ENCODE measurements at places on chromosomes 2 and 18. TPM values are rescaled to one million over a fixed set of nuclear protein-coding genes. Genes with fewer than 3 reads are reported as not detected.

Gene TYMS
- 9.7 TPM for total RNA-seq

Gene EMILIN2
- 15.0 TPM for total RNA-seq

GRCh38 chr2:128754246-128754724, 435.6 kb upstream of the HS6ST1 start:
- no peak overlapping the region for H3K4me3 ChIP-seq
- peaks cover 16% of the 10 kb centered on the region for H3K27me3 ChIP-seq
- DNase-seq, result no peak

DNA sequence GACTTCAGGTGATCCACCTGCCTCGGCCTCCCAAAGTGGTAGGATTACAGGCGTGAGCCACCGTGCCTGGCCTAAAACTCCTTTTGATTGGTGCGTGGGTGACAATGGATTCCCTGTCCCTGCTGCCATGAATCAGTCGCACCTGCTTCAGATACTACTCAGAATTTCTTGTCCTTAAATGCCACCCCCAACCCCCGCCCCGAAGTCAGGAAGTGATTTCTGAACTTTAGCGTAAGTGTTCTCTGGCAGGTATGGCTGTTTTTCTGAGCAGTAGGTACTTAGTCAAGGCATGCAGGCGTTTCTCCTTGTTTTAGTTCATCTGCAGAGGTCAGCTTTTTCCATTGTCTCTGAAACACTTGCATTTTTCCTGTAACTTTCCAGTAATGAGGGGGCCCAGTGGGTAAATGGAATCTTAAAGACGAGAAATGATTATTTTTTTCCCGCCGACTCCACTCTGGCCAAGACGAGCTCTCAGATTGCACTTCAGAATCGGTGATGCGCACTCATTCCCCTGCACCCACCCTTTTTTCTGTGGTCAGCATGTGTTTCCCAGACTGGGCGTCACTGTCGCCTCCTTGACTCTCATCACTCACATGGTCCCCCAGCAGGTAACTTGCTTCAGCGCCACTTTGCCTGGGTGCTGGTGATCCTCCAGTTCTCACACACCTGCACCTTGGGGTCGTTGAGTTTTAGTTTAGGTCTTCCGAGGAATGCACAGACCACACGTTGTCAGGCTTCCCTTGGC, 179.7 kb downstream of the GBX2 start:
- no peak overlapping the region for H3K4me3 ChIP-seq
- H3K36me3 ChIP-seq, result no peaks in the 10 kb centered on the region
- H3K4me1 ChIP-seq, result no peaks in the 10 kb centered on the region
- peaks cover 17% of the 10 kb centered on the region for H3K27me3 ChIP-seq
- H3K27ac ChIP-seq, result no peak overlapping the region
- DNase-seq, result no peak

DNA sequence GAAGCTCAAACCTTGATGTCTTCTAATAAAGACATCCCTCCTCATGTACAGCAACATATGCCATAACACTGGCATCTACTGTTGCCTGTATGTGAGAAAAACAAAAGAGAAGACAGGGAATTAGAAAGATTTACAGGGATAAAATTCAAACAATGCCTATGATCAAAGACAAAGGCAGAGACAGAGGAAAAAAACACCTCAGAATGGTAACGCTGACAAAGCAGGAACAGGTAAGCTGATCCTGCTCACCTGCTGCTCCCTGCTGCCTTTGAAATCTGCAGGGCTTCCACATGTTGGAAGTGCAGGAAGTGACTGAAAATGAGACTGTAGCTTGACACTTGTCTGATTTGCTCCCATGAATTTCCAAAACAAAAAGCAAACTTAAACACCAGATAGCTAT, 90.2 kb upstream of the DNAJC10 start:
- H3K4me1 ChIP-seq, result no peaks in the 10 kb centered on the region
- no peaks in the 10 kb centered on the region for H3K27me3 ChIP-seq
- DNase-seq, result no peak
- no peaks in the 10 kb centered on the region for H3K36me3 ChIP-seq
- H3K4me3 ChIP-seq, result no peak overlapping the region

Gene GRHL1
- 0.43 TPM for total RNA-seq

DNA sequence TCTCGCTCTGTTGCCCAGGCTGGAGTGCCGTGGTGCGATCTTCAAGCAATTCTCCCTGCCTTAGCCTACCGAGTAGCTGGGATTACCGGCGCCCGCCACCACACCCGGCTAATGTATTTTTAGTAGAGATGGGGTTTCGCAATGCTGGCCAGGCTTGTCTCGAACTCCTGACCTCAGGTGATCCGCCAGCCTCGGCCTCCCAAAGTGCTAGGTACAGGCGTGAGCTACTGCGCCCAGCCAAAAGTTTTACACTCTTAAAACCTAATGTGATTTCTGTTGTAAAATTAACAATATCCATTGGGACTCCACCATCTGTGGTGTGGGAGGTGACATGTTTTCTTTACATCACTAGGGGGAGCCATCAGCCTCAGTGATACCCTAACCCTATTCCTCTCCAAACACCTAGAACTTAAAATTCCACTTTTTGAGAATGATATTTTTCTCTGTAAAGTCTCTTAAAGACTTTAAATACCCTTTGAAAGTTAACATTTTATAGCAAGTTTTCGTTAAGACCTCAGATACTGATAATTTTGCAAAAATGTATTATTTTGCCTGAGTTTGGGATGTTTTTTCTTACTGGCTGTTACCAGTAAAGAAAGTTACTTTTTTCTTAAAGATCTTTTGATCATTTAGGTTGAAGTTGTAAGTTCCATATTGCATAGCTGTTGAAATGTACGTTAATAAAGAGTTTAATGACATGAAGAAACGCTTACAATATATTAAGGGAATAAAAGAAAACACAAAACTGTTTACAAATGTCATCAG, 11.6 kb upstream of the EIF2AK2 start:
- no peak overlapping the region for H3K27ac ChIP-seq
- no peaks in the 10 kb centered on the region for H3K36me3 ChIP-seq
- no peaks in the 10 kb centered on the region for H3K4me1 ChIP-seq
- H3K4me3 ChIP-seq, result no peak overlapping the region
- peak; percentile 11 for DNase-seq

DNA sequence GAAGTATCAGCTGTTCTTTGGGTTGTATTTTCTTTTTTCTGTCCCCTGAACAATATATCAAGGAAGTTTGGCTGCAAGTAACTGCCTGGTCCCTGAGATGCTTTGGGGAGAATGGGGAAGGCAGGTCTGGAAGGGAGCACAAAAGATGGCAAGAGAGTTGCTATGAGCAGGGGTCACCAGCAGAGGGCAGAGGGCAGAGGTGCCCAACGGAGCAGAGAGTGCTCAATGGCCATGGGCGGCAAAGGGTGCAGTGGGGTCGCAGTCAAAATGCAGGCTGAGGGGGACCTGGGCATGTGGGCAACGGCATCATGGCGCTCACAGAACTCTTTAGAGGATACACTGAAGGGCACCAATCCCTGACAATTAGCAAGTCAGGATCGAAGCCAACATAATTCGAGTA, 107.7 kb upstream of the ATP8B1 start:
- H3K36me3 ChIP-seq, result no peaks in the 10 kb centered on the region
- no peaks in the 10 kb centered on the region for H3K4me1 ChIP-seq
- DNase-seq, result no peak
- H3K27me3 ChIP-seq, result no peaks in the 10 kb centered on the region
- no peak overlapping the region for H3K27ac ChIP-seq

Gene CTLA4
- total RNA-seq, result 14.8 TPM

DNA sequence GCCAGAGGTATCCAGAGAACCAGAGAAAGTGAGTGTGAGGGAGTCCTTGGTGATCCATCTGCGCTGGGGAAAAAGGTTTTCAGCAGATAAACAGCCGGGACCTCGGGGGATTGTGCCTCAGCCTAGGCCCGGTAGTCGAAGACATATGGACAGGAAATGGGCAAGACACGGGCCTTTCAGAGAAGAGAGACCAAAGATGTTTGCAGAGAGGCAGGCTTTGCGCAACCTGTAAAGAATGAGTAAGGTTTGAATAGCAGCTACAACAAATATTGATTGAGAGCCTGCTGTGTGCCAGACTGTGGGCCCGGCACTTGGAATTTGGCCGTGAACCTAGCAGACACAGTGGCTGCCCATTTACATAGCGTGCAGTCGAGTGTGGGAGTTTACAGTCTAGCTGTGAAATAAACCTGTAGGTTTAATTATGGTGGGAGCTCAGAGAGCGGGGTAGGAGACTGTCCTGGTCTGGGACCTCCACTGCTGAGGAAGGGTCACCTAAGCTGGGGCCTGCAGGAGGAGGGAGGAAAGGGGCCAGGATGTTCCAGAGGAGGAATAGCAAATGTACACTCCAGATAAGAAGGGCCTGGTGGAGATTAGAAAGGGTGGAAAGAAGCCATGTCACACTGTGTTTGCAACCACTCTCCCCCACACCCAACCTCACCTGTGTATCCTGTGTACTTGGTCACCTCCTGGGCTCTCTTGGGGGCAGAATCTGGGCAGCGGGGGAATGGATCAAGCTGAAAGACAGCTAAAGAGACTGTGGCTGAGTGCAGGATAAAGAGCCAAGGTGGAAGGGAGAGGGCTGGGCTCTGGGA, 3.0 kb downstream of the SH2D6 start:
- H3K36me3 ChIP-seq, result no peaks in the 10 kb centered on the region
- no peak overlapping the region for H3K27ac ChIP-seq
- no peaks in the 10 kb centered on the region for H3K27me3 ChIP-seq
- DNase-seq, result no peak

Gene GALM
- 15.6 TPM for total RNA-seq

Gene ATOH8
- not detected for total RNA-seq

GRCh38 chr2:217797165-217797564, 205.6 kb downstream of the TNS1 start:
- no peaks in the 10 kb centered on the region for H3K36me3 ChIP-seq
- DNase-seq, result no peak
- H3K4me1 ChIP-seq, result no peaks in the 10 kb centered on the region

Gene PID1
- not detected for total RNA-seq

DNA sequence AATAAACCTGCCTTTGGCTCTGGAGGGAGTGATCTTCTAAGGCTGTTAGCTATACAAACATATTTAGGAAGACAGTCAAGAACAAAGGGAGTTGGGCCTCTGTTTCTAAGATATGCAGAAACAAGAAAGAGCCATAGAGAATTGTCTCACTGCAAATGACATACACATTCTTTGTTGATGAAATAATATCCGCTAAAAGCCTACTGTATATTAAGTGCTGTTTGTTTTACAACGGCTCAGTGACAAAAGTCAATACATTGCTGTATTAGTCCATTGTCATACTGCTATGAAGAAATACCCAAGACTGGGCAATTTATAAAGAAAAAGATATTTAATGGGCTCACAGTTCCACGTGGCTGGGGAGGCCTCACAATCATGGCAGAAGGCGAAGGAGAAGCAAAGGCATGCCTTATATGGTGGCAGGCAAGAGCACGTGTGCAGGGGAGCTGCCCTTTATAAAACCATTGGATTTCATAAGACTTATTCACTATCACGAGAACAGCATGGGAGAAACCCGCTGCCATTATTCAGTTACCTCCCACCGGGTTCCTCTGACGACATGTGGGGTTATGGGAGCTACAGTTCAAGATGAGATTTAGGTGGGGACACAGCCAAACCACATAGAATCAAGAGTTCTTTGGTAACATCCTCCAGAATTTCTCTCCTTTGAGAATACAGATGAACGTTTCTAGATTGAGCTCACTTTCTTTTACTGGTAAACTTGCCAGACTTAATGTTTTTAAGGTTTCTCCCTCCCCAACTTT, 157.8 kb downstream of the PIK3C3 start:
- DNase-seq, result no peak
- H3K27me3 ChIP-seq, result peaks cover 2% of the 10 kb centered on the region
- H3K27ac ChIP-seq, result no peak overlapping the region
- H3K4me3 ChIP-seq, result no peak overlapping the region
- H3K4me1 ChIP-seq, result no peaks in the 10 kb centered on the region

DNA sequence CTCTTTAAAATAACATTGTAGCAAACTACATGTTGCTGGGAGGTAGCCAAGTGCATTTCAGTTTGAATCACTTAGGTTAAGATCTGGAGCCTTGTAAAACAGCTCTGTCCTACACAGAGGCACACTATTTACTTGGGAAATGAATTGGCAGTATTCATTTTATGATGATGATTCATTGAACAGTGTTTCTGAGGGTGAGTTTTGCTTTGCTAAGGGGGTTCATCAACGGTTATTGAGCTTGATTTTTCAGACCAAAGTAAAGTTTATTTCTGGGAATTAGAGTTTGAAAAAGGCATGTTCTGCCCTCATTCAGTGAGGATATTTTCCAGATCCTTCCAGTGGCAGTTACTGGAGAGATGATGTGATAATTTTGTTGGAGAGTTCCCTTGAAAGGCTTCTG, 55.6 kb downstream of the CCDC85A start:
- H3K4me1 ChIP-seq, result no peaks in the 10 kb centered on the region
- DNase-seq, result no peak
- no peaks in the 10 kb centered on the region for H3K36me3 ChIP-seq
- H3K27ac ChIP-seq, result no peak overlapping the region
- no peaks in the 10 kb centered on the region for H3K27me3 ChIP-seq
- H3K4me3 ChIP-seq, result no peak overlapping the region

DNA sequence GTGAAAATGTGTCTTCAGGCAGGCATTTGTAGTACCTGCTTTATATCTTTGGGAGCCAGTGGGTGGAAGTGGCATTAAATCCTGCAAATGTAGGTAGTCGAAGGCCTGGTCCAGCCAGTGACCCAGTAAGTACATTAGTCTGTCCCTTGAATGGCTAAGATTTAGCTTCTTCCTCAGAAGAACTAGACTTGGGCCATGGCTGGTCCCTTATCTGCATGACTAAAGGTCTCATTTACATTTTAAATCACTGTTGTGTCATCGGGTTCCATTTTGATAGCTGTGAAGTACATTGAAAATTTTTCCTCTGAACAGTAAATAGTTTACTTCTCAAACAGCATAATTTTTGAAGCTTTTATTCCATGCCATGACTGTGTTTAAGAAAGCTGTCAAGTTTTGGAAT, 438.4 kb upstream of the KLHL29 start:
- H3K4me1 ChIP-seq, result no peaks in the 10 kb centered on the region
- H3K27ac ChIP-seq, result no peak overlapping the region
- DNase-seq, result no peak
- H3K27me3 ChIP-seq, result no peaks in the 10 kb centered on the region

Gene CDC42EP3
- 37.6 TPM for total RNA-seq

DNA sequence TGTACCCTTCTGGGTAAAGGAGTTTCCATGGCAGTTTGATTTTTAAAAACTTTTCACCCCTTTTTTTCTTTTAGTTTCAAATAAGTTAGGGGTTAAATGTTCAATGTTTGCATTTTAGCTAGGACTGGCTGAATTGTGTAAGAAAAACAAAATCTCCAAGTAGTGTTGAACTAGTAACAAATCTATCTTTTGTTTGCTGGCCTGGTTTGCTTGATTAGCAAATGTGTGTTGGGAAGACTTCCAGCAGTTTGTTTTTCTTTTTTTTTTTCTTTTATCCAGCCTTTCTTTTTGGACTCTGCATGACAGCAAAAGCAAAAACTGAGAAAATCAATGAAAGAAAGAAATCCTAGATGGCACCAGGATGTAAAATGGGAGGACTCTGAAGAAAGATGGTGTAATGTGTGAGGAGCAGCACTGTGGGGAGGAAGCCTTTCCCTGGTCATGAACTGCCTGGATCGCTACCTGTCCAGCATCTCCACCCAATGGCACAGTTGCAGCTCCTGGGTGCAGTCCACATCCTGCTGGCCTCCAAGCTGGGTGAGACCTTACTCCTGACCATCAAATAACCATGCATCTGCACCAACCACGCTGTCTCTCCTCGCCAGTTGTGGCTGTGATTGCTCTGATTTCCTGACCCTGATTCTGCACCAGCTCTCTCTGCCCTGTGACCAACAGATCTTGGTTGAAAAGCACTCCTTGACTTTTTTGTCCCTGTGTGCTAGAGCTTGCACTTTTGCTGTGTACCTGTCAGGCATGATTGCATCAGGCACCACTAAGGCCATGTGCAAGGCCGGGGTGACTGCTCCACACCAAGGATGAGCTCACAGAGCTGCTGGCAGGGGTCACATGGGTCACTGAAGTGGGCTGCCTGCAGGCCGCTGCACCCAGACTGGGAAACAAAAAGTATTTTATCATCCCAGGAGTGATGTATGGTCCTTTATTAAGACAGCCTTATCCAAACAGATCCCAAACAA, 71.2 kb upstream of the ZNF236 start:
- no peaks in the 10 kb centered on the region for H3K4me1 ChIP-seq
- H3K36me3 ChIP-seq, result no peaks in the 10 kb centered on the region
- no peak overlapping the region for H3K4me3 ChIP-seq
- H3K27me3 ChIP-seq, result no peaks in the 10 kb centered on the region
